SHP77 treated with DMSO at 0.1 percent for 48 hours (cell line): ENCODE measurements at places on chromosomes 5 and 9.

DNA sequence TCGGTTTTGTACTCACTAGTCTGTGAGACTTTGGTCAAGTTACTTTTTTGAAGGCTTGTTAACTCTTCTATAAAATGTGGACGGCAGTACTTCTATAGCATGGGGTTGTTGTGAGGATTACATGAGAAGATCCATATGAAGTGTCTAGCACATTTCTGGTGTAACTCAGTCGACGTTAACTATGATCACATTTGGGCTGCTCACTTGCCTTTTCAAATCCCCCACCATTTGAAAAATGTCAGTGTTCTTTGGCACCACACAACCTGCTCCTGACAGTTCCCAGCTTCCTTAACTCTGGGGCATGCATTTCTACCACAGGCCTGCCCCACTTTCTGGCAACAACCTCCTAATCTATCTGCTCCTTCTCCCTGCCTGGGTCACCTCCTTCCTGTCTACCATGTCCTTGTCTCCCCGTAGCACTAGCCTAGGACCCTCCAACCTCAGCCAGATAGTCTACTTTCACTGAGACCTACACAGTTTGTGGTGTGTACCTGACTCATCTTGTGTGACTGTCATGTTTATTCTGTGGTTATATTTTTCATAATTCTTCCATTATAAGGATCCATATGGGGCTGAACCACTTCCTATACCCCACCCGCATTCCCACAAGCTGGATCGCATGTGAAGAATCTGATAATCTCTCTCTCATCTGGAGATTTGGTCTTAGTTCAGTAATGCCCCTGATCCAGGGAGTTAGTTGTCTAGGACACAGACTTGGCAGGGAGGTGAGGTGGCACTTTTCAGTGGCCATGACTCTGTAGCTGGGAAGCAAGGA, 30.2 kb upstream of the BASP1 start:
- no peak for DNase-seq

DNA sequence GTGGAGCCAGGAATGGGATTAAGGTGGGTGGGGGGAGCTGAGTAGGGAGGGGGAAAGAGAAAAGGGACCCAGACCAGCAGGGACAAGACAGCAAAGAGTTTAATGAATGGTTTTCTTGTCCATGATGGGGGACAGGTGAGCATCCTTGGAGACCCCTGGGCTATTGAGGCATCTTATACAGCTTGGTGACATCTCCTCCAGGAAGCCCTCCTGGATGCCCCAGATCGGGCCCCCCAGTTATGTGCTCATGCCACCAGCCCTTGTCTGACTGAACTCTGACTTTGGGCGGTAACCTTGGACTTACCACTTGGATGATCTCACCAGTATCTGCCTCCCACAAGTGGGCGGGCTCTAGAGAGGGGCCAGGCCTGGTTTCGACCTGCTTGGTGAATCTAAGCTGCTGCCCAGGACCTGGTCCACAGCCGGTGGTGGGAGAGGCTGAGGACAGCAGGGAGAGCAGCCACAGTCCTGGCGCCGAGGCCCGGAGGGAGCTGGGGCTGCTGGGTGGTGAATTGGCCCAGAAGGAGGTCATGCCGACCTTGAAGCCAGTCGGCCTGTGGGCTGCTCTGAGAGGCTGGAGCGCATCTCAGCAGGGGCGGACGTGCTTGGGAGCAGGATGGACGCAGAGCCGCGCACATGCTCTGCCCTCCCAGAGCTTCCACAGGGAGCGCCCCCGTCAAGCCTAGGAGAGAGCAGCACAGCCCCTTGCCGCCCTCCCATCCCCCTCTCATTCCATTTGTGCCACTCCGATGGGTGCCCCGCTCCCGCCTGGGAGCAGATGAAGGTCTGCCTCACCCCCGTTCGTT, 36.2 kb downstream of the UNC5A start:
- no peak for DNase-seq

GRCh38 chr5:78495800-78496199, 135.4 kb downstream of the SCAMP1 start:
- no peak for DNase-seq

DNA sequence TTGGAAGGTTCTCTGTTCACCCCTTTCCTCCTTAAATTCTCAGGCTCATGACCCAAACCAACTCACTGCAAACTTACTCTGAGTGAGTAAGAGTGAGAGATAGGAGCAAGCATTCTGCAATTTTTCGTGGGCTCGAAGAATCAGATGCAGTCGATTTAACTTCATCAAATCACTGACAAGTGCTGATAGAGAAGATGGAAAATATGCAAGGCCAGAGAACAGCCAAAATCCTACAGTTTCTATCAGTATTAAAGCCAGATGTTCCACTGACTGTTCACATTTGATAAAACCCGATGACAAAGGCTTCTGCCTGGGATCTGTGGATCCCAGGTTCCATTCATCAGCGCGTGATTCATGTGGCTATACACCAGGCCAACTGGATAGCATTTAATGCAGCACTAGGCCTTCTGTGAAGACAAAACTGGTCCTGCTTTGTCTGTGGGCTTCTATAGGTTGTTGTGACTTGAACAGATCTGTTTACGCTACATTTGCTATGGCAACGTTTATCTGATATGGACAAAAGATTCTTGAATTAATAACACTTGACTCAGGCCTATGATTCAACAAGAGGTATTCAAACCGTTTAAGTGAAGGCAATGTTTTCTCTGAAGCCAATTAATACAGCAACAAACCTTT, 251.2 kb downstream of the NFIB start:
- no peak for DNase-seq

GRCh38 chr9:131485728-131486422, 16.8 kb upstream of the POMT1 start:
- no peak for DNase-seq

GRCh38 chr9:110283751-110284150, 27.4 kb upstream of the TXN start:
- DNase-seq: no peak

DNA sequence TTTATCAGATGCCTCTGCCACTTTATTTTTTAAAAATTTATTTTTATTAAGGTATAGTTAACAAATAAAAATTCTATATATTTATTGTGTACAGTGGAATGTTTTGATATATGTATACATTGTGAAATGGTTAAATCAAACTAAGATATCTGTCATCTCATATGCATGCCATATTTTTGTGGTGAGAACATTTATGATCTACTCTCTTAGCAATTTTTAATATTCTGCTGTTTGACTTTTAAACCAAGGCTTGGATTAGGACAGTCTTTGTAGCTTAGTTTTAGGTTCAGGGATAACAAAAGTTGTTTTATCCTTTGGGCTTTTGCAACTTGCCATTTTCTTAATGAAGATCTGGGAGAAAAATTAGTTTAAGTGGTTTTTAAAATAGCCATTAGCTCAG, 46.0 kb upstream of the CDKN2B start:
- no peak for DNase-seq
